ENCODE measurements at places on chromosomes 6 and 20.

GRCh38 chr6:14020551-14020950 is 95.8 kb downstream of the RNF182 start:
- DNase-seq: no peak
- no peaks in the 10 kb centered on the region for H3K36me3 ChIP-seq
- H3K27me3 ChIP-seq: no peaks in the 10 kb centered on the region
- H3K4me3 ChIP-seq: no peak overlapping the region
- peaks cover 14% of the 10 kb centered on the region for H3K4me1 ChIP-seq

DNA sequence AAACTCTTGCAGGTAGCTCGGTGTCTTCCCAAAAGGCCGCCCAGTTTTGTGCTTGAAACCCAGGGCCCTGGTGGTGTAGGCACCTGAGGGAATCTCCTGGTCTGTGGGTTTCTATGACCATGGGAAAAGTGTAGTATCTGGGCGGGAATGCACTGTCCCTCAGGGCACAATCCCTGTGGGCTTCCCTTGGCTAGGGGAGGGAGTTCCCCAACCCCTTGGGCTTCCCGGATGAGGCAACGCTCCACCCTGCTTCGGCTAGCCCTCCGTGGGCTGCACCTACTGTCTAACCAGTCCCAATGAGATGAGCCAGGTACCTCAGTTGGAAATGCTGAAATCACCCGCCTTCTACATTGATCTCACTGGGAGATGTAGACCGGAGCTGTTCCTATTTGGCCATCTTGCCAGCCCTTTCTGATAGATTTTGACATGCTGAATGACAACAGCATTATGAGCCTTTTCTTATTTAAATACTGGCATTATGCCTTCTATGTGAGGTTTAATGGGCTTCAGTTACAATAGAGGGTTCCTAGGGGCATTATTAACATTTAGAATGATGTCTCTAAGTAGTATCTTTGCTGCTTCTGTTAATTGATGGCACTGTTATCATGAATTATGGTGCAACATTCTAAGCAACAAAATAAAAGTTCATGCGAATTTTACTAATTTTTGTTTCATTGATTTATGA is 133.7 kb upstream of the FLRT3 start:
- no peaks in the 10 kb centered on the region for H3K4me1 ChIP-seq
- H3K27me3 ChIP-seq: no peaks in the 10 kb centered on the region
- H3K27ac ChIP-seq: no peak overlapping the region
- H3K36me3 ChIP-seq: no peaks in the 10 kb centered on the region
- H3K4me3 ChIP-seq: no peak overlapping the region

- H3K36me3 ChIP-seq: no peaks in the 10 kb centered on the region
- DNase-seq: no peak
- H3K27me3 ChIP-seq: no peaks in the 10 kb centered on the region
These were observed 64.0 kb upstream of the CEP85L start for GRCh38 chr6:118715376-118715775.

GRCh38 chr6:20403766-20404640 is 2.3 kb downstream of the E2F3 start:
- H3K36me3 ChIP-seq: peaks cover 3% of the 10 kb centered on the region
- peak overlapping the region; percentile 89 for H3K4me3 ChIP-seq
- peaks cover 3% of the 10 kb centered on the region for H3K4me1 ChIP-seq
- DNase-seq: peak; percentile 84
- H3K27ac ChIP-seq: peak overlapping the region; percentile 96

- H3K27ac ChIP-seq: no peak overlapping the region
- H3K4me3 ChIP-seq: no peak overlapping the region
- peak; percentile 17 for DNase-seq
These were observed 71.7 kb upstream of the MAP3K4 start for GRCh38 chr6:160919723-160920440.

- H3K27me3 ChIP-seq: no peaks in the 10 kb centered on the region
- no peak overlapping the region for H3K4me3 ChIP-seq
- H3K27ac ChIP-seq: no peak overlapping the region
- DNase-seq: no peak
These were observed 15.8 kb downstream of the DNPH1 start for GRCh38 chr6:43213431-43213830.

DNA sequence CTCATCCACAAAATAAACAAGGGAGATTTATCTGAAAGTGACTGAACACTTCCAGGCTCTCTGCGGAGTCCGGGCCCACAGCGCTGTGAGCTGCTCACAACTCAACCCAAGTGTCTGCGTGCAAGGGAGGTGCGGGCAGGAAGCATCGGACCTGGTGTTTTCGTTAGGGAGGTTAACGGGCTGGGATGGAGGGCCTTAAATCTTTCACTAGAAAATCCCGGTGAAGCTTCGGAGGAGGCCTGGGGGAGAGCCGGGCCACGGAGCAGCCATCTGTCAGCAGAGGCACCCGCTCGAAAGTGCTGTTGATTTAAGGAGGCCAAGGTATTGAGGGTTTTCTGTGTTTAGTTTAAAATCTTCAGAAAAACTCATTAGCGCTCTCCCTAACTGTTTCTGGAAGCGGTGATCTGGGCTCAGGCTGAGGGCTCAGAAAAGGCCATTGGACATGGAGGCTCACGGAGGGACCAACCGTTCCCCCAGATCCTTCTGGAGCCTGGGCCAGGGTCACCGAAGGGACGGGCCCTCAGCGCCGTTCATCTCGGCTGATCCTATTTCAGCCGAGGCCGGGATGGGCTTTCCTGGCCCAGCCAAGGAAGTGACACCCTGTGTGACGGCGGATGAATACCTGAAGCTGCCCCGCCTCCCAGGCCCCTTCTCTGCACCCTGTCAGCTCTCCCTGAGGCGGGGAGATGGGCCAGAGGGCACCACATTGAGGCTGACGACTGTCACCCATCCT is 20.7 kb downstream of the GATA5 start:
- DNase-seq: peak; percentile 13
- H3K27ac ChIP-seq: no peak overlapping the region
- H3K36me3 ChIP-seq: no peaks in the 10 kb centered on the region
- no peak overlapping the region for H3K4me3 ChIP-seq
- H3K4me1 ChIP-seq: no peaks in the 10 kb centered on the region

GRCh38 chr20:35005463-35005961 is 49.8 kb downstream of the MYH7B start:
- H3K4me3 ChIP-seq: no peak overlapping the region
- no peak overlapping the region for H3K27ac ChIP-seq
- H3K27me3 ChIP-seq: no peaks in the 10 kb centered on the region
- H3K4me1 ChIP-seq: peaks cover 13% of the 10 kb centered on the region
- DNase-seq: no peak

DNA sequence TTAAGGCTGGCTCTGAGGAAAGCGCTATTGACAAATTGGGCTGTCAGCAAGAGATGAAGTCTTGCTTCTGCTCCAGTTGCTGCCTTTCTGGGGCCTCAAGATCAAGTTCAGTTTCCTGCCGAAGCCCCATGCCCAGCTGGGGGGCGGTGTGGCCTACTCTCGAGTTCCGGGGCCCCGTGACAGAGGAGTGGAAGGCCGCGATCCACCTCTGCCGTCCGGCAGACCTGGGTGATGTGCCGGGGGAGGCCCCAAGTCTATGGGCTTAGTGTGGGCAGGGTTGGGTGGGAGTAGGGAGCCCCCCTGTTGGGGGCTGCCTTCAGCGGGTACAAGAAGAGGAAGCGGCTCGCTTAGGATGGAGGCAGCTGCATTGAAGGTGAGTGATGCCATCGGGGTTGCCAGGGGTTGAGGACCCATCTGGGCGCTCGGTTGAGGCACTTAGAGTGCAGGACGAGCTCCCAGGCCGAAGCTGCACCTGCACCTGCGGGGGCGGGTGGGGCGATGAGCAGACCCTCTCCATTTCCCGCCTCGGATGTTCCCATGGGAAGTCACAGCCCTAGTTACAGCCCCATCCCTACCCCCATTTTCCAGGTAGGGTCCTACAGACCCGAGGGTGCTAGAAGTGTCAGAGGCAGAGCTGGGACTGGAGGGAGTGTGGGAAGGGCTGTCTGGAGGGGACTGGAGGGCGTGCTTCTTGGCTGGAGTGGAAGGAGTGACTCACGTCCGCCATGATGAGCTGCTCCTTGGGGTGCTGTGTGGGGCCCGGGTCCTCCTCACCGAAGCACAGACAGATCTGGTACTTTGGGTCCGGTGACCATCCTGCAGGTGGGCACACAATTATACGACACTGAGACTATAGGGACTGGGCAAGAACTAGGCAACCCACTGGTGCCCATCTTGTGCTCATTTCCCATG is 2.9 kb upstream of the FOXS1 start:
- H3K4me1 ChIP-seq: peaks cover 28% of the 10 kb centered on the region
- H3K36me3 ChIP-seq: peaks cover 3% of the 10 kb centered on the region
- no peak overlapping the region for H3K4me3 ChIP-seq
- H3K27ac ChIP-seq: no peak overlapping the region
- no peak for DNase-seq

- no peak overlapping the region for H3K4me3 ChIP-seq
- no peak for DNase-seq
These were observed 86.0 kb downstream of the GRM4 start for GRCh38 chr6:34059914-34060313.

GRCh38 chr6:48067886-48068277 is 43.1 kb downstream of the PTCHD4 start:
- H3K36me3 ChIP-seq: peaks cover 4% of the 10 kb centered on the region
- H3K27me3 ChIP-seq: no peaks in the 10 kb centered on the region
- DNase-seq: no peak
- peak overlapping the region; percentile 76 for H3K4me3 ChIP-seq

DNA sequence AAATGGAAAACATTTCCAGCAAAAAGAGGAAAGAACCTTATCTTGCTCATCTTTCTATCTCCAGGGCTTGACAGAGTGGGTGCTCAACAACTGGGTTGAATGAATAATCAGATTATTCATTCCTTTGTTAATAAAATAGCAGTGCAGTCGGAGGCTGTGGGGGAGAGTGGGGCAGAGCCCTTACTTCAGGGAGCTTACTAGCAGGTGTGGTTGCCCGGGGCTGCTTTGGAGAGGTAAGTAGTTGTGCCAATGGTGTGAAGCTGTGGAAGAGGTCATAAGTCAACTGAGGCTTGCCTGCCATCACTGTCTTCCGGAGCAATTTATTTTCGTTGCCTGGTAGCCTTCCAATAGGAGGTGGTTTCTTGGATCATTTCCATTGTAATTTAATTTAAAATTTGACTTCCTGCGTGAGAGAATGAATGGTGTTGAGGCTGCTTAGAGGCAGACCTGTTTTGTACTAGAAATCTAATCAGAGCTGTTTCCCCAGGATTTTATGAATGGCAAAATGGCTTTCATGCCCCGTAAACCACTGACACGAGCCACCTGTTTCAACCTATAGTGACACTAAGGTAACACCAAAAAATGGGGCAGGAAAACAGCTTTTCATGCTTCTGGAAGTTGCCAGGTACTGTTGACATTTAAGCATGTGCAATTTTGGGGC is 51.4 kb downstream of the ZDHHC14 start:
- H3K27ac ChIP-seq: no peak overlapping the region
- H3K4me1 ChIP-seq: peaks cover 9% of the 10 kb centered on the region
- no peaks in the 10 kb centered on the region for H3K27me3 ChIP-seq
- no peak for DNase-seq
- H3K36me3 ChIP-seq: no peaks in the 10 kb centered on the region

GRCh38 chr6:39422238-39422637 is 99.7 kb upstream of the KCNK16 start:
- no peaks in the 10 kb centered on the region for H3K27me3 ChIP-seq
- H3K27ac ChIP-seq: no peak overlapping the region
- no peaks in the 10 kb centered on the region for H3K4me1 ChIP-seq
- H3K36me3 ChIP-seq: no peaks in the 10 kb centered on the region
- H3K4me3 ChIP-seq: no peak overlapping the region
- no peak for DNase-seq

- H3K4me1 ChIP-seq: no peaks in the 10 kb centered on the region
- H3K4me3 ChIP-seq: no peak overlapping the region
- H3K36me3 ChIP-seq: no peaks in the 10 kb centered on the region
- H3K27me3 ChIP-seq: no peaks in the 10 kb centered on the region
- no peak overlapping the region for H3K27ac ChIP-seq
These were observed 101.5 kb upstream of the MARCKS start for GRCh38 chr6:113755449-113756289.

Measured in mesenchymal stem cell (in vitro differentiated cells and primary cell).